ENCODE measurements at places on chromosomes 13 and 19.

DNA sequence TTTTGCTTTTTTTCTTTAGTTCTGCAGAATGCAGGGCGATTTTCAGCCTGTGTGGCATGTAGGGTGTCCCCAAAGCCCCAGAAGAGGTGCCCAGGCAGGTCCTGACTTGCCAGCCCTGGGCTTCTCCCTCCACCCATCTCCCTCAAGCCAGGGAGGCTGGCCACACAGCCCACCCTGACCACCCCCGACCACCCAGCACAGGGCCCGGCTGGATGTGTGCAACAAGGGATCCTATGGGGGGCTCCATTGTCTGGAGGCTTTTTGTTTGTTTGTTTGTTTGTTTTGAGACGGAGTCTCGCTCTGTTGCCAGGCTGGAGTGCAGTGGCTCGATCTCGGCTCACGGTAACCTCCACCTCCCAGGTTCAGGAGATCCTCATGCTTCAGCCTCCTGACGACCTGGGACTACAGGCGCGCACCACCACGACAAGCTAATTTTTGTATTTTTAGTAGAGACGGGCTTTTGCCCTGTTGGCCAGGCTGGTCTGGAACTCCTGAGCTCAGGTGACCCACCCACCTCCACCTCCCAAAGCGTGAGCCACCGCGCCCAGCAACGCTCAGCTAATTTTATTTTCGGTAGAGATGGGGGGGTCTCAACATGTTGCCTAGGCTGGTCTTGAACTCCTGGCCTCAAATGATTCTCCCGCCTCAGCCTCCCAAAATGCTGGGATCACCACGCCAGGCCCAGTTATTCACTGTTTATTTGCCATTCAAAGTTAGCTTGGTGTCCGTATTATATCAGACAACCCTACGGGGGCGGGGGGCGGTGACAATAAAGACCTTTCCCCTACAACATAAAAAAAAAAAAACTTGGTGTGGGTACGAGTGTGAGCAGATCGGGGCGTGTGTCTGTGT is 7.8 kb upstream of the MKNK2 start:
- DNase-seq, result no peak

GRCh38 chr19:30802424-30803013 is 430.3 kb downstream of the ZNF536 start:
- no peak for DNase-seq

- DNase-seq, result no peak
Measured at GRCh38 chr13:79658333-79658975, 177.5 kb downstream of the NDFIP2 start.

GRCh38 chr19:3625996-3626472 is 556 bp downstream of the CACTIN start:
- DNase-seq, result no peak

DNA sequence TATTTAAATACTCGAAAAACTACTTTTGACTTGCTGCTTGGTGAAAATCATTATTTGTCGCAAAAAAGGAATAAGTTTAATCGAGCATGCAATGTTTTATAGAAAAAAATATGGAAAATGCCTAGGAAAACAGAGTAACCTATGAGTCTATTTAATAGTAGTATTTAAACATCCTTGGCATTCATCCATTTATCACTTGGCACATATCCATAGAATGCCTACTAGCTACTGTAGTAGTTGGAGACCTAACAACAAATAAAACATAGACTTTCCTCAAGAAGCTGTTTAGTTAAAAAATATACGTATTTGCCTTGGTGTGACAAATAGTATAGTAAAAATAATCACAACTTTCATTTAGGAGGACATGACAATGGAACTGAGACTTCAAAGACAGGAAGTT is 302.1 kb downstream of the DIAPH3 start:
- DNase-seq, result no peak

All from effector memory CD8-positive, alpha-beta T cell (primary cell).